ENCODE measurements at places on chromosomes 7 and 10. TPM values are rescaled to one million over a fixed set of nuclear protein-coding genes. Genes with fewer than 3 reads are reported as not detected.

The SLC29A4 gene
- total RNA-seq: 22.7 TPM

The SPDYE1 gene
- total RNA-seq: not detected

The ASAH2 gene
- 0.60 TPM for total RNA-seq

The CDK14 gene
- total RNA-seq: 40.3 TPM

The DNAJB6 gene
- total RNA-seq: 149 TPM

The NKX2-3 gene
- total RNA-seq: 1.1 TPM

The TMEM270 gene
- not detected for total RNA-seq

The NCAPG2 gene
- total RNA-seq: 9.1 TPM

The ERVW-1 gene
- total RNA-seq: not detected

The CHST15 gene
- 35.7 TPM for total RNA-seq

The HSPA12A gene
- 20.2 TPM for total RNA-seq

The KCNMA1 gene
- 13.8 TPM for total RNA-seq

The TMEM196 gene
- 0.82 TPM for total RNA-seq

The DGKB gene
- total RNA-seq: 2.8 TPM

All from omental fat pad (tissue), 4 donors.